T-helper 1 cell treated with Interleukin-12 subunit alpha and Interleukin-12 subunit beta and Interleukin-4 antibody, amounts not matched to agents 30 ng/mL and 1 ng/mL, for 36 hours (primary cell): ENCODE measurements at places on chromosomes 11 and 22. TPM values are rescaled to one million over a fixed set of nuclear protein-coding genes. Genes with fewer than 3 reads are reported as not detected.

POTEH gene
- total RNA-seq: not detected in 2 replicates

OTOG gene
- total RNA-seq: not detected in 2 replicates

GPR83 gene
- total RNA-seq: 0.05 and 0.10 TPM in 2 replicates

RIMBP3C gene
- total RNA-seq: 0.47 and 0.68 TPM in 2 replicates

ASPHD2 gene
- total RNA-seq: 17.4 and 18.5 TPM in 2 replicates
